Omental fat pad (tissue), 4 donors: ENCODE measurements at places on chromosomes 11 and 22.

GRCh38 chr22:40320687-40321086 lies 25.6 kb upstream of the ADSL start:
- no peak for DNase-seq

- DNase-seq = no peak
These were observed 527.0 kb upstream of the B3GAT1 start for GRCh38 chr11:134939031-134939430.

DNA sequence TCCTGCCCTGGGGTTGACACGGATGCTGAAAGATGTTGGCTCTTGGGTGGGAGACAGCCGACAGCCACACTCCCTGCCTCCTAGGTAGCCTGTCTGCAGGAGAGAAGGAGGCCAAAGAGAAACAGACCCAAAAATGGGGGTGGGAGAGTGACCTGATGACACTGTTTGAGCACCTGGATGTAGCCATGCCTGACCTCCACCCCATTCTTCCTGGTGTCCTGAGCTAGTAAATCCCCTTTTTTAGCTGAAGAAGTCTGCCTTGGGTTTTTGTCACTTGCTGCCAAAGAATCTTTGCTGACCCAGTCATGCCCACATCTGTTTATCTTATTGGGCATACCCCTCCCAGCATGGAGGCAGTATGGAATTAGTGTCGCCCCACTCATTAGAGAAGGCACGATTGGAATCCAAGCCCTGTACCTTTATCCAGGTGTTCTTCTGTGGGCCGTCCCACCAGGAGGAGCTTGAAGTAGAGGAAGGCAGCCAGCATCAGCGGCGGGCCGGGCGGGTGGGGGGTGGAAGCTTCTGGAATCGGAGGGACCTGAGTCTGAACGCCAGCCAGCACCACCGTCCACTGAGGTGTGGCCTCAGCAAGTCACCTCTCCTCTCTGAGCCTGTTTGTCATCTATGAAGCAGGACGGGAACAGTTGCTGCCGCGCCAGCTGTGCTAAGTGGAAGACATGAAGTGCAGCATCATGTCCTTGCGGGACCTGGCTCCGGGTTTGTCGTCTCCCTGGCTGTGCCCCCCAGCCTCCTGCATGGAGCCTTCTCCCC lies 37.8 kb downstream of the IGHMBP2 start:
- no peak for DNase-seq

DNA sequence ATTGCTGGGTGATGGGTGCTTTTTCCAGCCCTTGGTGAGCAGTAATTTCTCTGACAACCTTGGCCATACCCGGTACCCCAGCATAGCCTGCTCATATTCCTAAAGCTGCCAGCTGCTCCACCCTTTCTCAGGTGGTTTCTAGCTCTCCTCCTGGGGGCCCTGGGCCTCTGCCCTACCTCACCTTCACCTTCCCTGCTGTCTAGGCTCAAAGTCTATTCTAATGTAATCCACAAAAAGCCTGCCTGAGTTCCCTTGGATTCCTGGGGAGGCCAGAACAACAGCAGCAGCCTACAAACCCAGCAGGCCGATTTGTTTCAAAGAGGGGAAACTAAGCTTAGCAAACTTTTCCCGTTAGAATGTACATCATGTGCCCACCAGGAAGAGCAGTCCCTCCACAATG lies 117.6 kb downstream of the DSCAML1 start:
- DNase-seq = no peak

- DNase-seq = no peak
These were observed 35.8 kb downstream of the RRAS2 start for GRCh38 chr11:14323118-14323676.

GRCh38 chr22:25419247-25420113 lies 145.0 kb upstream of the GRK3 start:
- DNase-seq = no peak

GRCh38 chr22:50169774-50170341 lies 673 bp upstream of the PANX2 start:
- DNase-seq = no peak

GRCh38 chr11:95554911-95555310 lies 234.7 kb downstream of the FAM76B start:
- no peak for DNase-seq

DNA sequence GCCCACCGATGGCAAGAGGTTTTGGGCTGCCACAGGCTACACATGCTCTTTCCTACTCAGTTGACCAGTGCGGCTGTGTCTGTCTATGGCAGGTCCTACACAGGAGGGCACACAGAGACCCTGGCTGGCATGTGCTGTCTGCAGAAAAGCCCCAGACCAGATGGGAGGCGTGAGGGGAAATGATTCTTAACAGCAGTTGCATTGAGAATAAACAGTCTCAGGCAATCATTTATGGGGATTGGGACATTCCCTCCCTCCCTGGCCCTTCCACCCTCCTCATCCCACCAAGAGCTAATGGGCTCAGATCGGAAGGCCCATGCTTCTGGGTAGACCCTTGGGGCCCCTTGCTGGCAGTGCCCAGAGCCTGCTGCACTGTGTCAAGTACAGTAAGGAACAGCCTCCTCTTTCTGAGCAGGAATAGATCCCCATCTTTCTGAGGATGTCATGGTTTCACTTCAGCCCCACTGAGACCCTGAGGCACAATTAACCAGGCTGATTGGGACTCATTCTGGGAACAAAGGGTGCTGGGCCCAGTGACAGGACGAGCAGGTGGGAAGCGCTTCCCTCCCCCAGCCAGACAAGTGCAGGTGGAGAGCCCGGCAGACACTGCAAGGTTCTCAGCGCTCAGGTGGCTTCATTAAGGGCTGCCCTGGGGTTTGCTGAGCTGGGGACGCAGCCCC lies 28.3 kb downstream of the TSPAN18 start:
- DNase-seq = no peak

DNA sequence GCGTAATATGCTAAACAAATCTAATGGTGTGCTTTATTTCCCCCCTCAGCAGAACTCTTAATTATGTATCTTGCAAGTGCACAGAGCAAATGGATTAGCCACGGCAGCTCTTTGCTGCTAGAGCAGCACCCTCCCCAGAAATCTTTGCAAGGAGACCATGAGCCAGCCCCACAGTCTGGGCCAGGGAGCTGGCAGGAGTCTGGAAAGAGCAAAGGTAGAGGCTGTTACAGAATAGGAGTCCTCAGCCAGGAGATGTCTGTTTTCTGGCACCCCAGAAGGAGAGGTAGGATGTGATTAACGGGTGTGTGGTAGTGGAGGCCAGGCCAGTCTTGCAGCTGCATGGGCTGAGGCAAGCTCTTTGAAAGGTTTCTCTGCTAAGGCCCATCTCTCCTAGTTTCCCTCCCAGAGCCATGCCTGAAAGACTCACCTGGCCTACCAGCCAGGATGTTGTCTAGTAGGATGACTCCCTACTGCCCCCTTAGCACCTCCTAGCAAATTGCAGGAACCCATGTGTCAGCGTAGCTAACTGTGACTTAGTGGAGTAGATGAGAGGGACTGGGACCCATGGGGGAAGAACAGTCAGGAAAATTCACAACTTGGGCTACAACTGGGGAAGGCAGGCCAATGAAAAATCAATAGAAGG lies 557.2 kb downstream of the BUD13 start:
- DNase-seq = no peak

GRCh38 chr22:22802339-22802970 lies 85.2 kb upstream of the IGLL5 start:
- DNase-seq = no peak

GRCh38 chr11:74460481-74461154 lies 6.7 kb downstream of the KCNE3 start:
- DNase-seq = no peak

- peak; percentile 62 for DNase-seq
These were observed 9.1 kb downstream of the PRR33 start for GRCh38 chr11:1882265-1883238.

- DNase-seq = no peak
These were observed 24.1 kb upstream of the PHOX2A start for GRCh38 chr11:72267956-72268617.

DNA sequence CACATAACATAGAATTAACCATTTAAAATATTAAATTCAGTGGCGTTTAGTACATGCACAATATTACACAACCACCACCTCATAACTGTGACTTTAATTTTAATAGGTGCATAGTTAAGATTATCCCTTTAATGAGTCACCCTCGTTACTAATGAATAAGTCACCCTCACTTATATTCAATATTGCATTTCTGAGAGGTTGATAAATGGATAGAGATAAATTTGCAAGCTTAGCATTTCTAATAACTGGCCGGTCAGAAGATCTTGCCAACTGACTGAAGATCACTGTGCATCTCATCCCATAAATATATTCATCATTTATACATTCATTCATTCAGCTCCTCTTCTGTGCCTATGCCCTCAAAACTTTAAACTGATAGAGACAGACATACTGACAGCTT lies 243.7 kb downstream of the TTC28 start:
- DNase-seq = no peak

DNA sequence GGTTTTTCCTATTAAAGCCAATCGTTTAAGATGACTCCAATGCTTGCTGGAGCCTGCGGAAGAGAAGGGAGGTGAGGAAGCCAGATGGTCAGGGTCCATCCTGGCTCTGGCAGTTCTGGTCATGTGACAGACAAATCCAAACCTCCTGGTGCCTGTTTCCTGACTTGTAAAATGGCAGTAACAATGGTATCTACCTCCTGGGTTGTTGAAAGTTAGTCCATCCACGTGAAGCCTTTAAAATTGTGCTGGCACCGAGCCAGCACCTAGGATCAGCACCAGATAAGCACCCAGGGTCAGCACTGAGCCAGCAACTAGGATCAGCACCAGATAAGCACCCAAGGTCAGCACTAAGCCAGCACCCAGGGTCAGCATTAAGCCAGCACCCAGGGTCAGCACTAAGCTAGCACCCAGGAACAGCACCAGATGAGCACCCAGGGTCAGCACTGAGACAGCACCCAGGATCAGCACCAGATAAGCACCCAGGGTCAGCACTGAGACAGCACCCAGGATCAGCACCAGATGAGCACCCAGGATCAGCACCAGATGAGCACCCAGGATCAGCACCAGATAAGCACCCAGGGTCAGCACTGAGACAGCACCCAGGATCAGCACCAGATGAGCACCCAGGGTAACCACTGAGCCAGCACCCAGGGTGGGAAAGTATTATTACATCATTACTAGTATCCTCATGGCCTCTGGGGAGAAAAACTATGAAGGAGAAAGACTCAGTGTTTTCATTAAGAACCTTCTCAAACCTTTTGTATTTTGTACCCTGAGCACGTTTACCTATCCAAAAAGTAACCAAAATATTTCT lies 17.2 kb downstream of the KIAA0930 start:
- no peak for DNase-seq

DNA sequence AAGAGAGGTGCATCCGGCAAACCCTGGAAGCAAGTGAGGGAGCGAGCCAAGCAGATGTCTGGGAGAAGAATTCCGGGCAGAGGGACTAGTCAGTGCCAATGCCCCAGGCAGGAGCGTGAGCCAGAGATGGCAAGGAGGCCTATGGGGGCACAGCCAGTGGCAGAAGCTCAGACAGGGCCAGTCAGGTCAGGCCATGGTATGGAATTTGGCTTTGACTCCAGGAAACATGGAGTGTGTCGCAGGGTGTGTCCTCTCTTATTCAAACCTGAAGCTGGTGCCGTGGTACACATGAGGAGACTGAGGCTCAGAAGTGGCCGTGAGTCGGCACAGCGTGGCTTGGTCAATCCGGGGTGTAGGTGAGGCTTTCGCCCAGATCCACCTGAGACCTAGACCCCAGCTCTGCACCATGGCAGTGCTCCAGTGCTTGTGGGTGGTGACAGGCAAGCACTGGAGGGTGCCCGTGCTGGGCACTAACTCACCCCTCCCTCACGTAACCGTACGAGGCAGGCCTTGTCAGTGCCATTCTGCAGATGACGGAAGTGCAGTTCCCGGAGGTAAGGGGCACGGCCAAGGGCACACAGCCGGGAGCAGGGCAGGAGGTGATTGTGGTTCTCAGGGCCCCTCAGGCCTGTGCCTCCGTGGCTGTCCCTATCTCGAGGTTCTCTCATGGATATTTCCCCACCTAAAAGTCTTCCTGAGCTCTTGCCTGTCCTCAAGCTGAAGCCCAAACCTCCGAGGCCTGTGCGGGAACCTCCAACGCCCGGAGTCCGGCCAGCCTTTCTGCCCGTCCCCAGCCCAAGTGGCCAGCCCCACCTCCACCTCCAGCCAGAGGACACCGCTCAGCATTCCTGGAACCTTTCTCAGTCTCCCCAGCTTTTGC lies 10.6 kb upstream of the SPI1 start:
- no peak for DNase-seq

DNA sequence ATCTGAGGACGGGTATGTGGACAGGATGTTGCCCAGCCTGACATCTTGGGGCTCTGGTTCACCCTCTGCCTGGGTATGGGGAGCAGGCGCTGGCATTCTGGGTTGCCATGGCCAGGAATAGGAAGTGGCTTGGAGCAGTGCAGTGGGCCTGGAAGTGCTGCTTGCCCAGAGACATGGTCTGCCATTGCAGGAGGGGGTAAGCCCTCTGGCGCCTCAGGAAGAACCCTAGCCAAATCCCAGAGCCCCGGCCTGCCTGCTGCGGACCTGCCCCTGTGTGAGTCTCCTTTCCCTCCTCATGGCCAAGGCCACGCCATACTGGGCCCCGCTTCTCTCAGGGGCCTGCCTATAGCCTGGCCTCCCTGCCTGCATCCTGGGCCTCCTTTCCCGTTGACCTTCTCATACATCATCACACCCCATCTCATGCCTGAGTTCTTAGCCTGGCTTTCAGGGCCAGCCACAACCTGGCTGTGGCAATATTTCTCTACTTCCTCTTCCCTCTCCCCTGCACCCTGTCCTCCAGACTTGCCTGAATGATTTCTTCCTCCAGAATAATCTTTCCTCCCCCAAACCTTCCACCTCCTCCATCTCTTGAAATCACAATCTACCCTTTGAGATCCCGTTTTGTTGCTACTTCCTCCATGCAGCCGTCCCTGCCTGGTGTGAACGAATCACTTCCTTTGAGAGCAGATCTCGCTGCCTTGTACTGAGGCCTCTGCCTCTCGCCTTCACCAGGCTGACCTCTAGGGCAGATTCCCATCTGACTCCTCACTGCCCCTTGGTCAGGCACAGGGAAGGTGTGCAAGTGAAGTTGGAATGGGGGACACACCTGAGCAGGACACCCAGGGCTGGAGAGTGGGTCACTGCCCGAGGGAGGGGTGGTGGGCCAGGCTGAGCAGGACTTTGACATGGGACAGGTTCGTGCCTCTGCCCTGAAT lies 5.2 kb downstream of the CAPN5 start:
- peak; percentile 14 for DNase-seq

DNA sequence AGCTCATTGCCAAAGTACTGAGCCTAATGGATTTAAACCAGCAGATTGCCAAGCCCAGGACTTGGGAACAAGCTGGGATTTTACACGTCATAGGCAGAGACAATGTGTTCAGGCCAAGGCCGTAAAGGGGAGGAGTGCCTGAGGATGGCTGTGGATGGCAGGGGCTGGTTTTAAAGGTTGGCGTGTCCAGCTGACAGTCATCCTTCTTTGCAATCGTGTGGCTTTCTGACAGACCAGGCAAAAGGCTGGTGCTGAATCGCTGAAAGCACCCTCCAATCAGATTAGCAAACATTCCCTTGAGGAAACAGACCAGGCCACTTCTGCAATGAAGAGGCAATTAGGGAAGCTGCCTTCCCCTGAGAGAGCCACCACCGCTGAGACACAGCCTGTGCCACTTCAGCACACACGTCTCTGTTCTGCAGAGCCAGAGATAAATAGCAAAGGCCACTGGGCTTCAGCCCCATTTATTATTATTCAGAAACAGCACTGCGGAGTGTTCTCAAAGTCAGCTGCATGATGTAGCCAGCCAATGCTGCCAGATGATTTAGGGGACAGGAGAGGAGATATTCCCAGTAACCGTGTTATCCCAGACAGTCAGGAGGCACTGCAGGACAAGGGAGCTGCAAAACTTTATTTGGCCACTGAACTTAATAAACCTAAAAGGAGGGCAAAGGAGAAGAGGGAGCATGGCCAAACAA lies 54.2 kb upstream of the CSNK2A3 start:
- DNase-seq = no peak
